ENCODE measurements at places on chromosomes 12 and 14.

GRCh38 chr12:110280392-110280778 is 662 bp upstream of the ATP2A2 start:
- peak; percentile 70 for DNase-seq

GRCh38 chr14:69247676-69248440 is 12.1 kb upstream of the GALNT16 start:
- no peak for DNase-seq

- DNase-seq, result no peak
Measured at GRCh38 chr12:92597118-92597517, 105.7 kb upstream of the PLEKHG7 start.

GRCh38 chr12:111766608-111767361 is at the start of gene ALDH2:
Gene ALDH2 (plus strand): TSS chr12:111766933. CDS start chr12:111766983, 50 bp downstream.
- DNase-seq, result peak; percentile 48

- DNase-seq, result no peak
Measured at GRCh38 chr12:21500786-21501257, 613 bp downstream of the RECQL start.

DNA sequence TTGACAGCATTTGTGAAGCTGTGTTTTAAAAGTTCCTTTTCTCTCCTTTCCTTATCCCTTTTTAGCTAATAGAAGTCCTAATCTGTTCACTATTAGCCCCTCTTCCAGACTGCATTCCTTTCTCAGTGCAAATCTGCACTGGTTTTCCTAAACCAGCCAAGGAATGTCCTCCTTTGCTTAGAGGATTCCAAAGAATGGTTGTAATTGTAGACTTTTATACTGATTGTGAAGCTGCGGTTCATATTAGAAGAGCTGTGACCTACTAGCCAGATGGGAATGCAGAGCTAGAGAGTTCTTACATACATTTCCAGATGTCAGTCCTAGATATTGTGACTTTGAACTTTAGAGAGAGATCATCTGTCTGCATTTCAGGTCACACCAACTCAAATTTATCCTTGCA is 79.8 kb downstream of the MYRFL start:
- no peak for DNase-seq

- no peak for DNase-seq
Measured at GRCh38 chr12:49228653-49229052, 36.2 kb upstream of the TUBA1C start.

DNA sequence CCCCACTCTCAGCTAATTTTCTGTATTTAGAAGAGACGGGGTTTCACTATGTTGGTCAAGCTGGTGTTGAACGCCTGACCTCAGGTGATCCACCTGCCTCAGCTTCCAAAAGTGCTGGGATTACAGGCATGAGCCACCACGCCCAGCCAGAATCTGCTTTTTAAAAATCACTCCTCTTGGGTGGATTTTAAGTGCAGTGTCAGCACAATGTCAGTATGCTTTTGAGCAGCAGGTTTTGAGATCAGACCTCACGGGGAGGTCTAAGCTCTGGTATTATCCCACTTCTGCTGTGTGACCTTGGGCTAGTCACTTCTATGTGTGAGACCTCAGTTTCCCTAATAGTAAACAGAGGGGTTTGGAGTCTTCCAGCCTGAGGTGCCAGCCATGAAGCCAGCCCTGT is 51.8 kb upstream of the GSC start:
- DNase-seq, result no peak

- no peak for DNase-seq
Measured at GRCh38 chr14:65357113-65357512, 55.4 kb upstream of the FUT8 start.

DNA sequence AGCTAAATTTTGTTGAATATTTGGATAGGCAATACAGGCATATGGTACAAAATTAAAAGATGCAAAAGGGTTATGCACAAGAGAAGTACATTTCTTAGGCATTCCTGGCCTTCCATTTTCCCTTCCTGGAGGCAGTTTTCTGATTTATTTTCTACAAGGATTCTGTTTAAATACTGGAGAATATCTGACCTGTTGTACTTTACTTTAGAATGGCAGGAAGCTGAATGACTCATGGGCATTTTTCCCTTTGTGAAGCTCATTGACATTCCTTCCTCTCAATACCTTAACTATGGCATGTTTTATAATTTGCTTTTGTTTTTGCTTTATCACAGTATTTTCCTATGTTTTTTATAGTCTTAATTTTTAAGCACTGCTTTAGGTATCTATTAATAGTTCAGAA is 62.7 kb downstream of the RCOR1 start:
- no peak for DNase-seq

DNA sequence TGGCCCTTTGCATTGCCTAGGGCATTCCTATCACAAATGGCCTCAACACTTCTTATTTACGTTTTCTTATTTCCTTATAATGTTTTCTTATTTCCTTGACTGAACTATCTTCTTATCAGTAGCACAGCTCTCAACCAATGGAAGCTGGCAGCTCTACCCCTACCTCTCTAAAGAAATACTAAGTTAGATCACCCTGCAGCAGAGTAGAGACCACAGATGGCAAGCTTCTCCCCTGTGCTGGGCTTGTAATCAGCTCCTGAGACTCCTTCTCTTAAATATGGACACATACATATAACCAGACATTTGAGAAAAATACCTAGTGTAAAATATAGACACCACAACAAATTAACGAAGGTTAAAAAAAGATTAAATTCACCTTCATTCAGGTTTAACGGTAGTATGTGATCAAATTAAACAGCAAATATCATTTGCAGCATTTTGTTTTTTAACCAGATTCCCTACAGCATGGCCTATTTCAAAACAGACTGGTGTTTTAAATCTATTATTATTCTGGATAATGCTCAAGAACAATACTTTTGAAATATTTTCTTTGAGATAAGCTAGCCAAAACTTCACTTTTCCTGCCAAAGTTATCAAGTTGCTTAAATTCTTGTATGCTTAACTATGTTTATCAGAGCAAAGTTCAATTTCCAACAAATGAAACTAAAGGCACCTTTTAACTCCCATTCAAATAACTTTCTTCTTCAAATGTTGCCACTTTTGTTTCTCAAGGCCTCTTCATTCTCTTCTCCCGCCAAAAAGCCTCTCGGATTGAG is 54.3 kb downstream of the SLC41A2 start:
- no peak for DNase-seq

- DNase-seq, result no peak
Measured at GRCh38 chr12:132937476-132937875, 18.6 kb downstream of the ZNF605 start.

DNA sequence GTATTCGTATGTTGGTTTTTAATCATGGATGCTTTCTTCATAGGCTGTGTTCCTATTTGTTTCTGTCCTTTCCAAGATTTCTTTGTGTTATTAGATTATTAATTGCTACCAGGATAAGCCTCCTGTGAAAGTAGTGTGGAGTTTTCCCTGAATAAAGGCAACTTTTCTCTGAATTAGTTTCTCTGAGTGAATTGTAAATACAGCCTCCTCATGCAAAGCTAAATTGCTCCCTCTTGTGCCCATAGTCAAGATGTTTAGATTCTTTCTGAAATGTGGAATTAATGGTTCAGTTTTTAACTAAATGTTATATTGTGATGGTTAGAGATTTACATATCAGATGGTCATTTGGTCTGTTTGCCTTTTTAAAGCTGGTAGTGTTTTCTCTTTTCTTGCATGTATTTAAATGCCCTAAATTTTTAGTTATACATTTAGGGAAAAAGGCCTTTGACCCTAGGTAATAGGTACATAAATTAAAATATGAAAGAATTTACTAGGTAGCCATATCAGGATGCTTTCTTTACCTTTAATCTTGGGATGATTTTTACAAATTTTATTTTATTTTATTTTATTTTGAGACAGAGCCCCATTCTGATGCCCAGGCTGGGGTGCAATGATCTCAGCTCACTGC is 8.9 kb downstream of the APAF1 start:
- DNase-seq, result no peak

DNA sequence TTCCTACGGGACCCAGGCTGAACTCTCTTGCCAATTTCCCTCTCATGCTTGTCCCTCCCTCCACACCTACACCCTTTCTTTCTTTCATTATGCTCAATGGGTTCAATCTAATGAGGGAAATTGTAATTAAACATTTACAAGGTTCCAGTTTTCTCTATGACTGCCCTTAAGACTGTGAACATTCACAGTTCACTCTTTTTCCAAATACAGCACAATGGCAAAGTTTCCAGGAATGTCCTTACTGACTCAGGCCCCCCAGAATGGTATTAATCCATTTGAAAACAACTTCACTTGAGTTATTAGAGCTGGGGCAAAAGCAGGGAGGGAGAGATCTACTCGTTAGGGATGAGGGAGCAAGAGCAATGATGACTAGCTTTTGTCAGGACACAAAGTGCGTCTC is 892.1 kb downstream of the NRXN3 start:
- no peak for DNase-seq

GRCh38 chr12:109741286-109741969 is 27.8 kb downstream of the FAM222A start:
- peak; percentile 2 for DNase-seq

DNA sequence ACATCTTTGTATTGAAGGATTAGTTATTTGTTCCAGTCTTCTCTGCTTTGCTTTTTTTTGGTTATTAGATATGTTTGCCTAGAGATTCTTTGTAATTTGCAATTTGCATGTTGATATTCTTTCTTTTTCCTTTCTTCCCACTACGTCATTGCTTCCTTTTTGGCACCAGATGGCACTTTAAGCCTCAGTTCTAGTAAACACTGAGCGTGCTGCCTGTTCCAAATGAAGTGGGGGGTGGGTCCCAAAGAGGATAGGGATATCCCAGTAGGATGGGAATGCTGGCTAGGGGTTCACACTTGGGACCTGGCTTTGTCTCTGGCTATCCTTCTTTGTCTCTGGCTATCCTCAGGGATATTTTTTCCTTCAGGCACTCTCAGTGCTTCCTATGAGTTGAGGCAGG is 17.0 kb downstream of the EAPP start:
- DNase-seq, result no peak

- no peak for DNase-seq
Measured at GRCh38 chr12:132140501-132140900, 3.6 kb downstream of the DDX51 start.
